ENCODE measurements at places on chromosomes 5 and 9.

DNA sequence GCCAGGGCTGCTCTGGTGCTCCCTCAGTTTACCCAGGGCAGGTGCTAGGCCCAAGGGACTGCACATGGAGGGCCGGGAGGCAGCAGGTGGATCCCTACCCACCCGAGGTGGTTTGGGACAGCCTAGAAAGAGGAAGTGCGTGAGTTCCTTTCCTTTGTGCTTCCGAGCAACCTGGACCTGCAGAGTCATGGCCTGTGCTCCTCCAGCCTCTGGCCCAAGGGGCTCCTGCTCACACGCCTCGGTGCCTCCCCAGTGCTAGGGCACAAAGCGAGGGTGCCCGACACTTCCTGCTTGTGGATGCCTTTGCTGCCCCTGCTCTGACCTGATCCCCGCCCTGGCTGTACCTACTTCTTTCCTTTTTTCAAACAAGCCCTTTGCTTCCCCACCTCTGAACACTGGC lies 79.3 kb downstream of the RXRA start:
- no peak for DNase-seq

- no peak for DNase-seq
Observed at GRCh38 chr9:133058550-133059320, 3.0 kb upstream of the CEL start.

GRCh38 chr9:99023231-99023630 lies 79.5 kb downstream of the COL15A1 start:
- DNase-seq, result no peak

DNA sequence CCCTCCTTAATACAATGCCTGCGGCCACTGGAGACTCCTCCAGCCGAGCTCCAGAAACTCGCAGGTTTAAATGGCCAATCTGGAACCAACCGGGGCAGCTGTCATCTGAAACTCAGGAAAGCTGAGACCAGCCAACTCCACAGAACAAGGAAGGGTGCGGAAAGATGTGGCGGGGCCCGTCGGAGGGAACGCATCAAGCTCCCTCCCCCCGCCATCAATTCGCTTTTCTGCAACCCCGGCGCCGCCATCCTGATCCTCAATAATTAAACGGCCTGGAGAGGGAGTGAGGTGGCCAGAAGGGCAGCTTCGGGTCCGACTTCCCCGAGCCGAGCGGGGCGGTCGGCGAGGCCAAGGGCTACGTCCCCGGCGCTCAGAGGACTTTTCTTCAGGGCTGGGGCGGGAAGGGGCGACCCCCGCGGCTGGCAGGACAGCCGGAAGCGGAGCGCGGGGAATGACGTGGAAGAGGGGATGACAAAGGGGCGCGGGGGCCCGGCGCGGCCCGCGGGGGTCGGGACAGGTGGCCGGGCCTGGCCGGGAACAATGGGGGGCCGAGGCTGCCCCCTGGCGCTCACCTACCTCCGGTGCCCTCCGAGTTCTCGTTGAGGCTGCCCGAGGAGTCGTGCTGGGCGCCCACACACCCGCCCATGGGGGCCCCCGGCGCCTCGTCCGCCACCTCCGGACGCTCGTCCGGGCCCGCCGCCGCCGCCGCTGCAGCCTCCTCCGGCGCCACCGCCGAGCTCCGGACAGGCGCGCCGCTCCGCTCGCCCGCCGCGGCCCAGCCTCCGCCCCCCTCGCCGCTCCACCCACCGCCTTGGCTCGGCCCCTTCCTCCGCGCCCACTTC lies at the start of gene UBTD2:
UBTD2 (minus strand) TSS at position 745 of the 842 bp plus-strand sequence; CDS start at position 646, 99 bp downstream.
- peak; percentile 72 for DNase-seq

GRCh38 chr5:76576996-76577395 lies 46.2 kb downstream of the F2RL2 start:
- DNase-seq, result no peak

DNA sequence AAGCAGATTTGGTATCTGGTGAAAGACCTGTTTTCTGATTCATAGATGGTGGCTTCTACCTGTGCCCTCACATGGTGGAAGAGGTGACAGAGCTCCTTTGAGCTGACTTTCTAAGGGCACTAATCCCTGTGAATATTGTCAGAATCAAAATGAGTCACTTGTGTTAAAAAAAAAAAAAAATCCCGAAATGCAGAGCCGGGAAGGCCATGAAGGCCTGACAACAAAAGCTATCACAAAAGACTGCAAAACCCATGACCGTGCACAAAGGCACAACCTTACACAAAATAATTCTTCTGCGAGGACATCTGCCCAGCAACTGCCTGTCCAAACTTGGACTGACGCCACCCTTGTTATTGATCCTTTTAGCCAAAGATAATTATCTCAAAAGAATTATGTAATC lies 19.6 kb upstream of the UBTD2 start:
- DNase-seq, result peak; percentile 10

- DNase-seq, result no peak
Observed at GRCh38 chr9:38375572-38375963, 16.9 kb upstream of the ALDH1B1 start.

- no peak for DNase-seq
Observed at GRCh38 chr5:154862766-154863165, 4.3 kb downstream of the CNOT8 start.

DNA sequence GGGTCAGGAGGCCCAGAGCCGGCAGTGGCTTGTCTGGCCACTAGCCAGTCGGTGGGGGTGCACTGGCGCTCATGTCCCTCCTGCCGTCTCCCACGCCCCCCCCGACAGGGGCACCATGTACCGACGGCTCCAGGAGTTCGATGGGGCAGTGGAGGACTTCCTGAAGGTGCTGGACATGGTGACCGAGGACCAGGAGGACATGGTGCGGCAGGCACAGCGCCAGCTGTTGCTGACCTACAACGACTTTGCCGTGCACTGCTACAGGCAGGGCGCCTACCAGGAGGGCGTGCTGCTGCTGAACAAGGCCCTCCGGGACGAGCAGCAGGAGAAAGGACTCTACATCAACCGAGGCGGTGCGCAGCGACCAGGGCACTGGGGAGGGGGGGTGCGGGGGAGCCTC lies 8.1 kb downstream of the TTC16 start:
- DNase-seq, result peak; percentile 49

Data from NCI-H524 (cell line).